ENCODE measurements at places on chromosomes 4 and X.

DNA sequence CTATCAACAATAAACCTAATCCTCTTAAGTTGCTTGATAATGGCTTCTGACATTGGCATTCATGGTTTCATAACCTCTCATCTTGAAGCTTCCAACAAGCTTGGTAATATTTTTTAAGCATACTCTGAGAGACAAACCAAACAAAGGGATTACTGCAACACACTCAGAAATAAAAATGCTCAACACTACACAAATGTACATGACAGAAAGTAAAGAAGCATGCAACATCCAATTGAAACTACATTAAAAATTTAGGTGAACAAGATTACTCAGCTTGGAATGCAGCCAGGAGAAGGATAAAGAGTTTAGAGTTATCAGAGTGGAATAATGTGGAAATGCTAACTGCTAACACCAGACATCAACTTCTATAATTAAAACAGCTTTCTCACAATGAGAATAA lies 1136.6 kb upstream of the PABPC4L start:
- no peak for DNase-seq

DNA sequence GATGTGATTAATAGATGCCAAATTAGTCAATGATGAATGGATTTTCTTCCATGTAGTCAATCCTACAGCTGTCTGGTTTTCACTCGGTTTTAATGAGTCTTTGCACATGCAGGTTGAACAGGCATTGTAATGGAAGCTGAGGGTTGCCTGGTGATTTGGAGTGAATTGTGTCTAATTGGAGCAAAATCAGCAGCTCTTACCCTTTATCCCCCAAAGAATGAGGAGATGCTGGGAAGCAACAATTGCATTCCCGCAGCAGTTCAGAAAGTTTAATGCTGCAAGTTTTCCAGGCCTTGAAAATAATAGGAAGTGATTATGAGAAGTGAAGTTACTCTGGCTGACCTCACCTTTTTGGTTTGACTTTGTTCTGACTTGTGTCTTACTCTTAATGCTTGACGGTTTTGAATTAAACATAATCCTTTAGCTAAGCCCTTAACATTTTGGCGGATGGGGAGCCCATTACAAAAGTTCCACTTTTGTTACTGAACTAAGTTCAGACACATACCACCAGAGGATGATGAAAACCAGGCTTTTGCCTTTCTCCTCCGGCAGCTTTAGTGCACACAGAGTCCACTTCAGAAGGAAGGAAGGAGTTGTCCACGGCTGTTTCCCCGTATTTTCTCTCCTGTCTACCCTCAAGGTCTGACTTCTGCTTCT lies 78.8 kb upstream of the TBC1D9 start:
- no peak for DNase-seq

DNA sequence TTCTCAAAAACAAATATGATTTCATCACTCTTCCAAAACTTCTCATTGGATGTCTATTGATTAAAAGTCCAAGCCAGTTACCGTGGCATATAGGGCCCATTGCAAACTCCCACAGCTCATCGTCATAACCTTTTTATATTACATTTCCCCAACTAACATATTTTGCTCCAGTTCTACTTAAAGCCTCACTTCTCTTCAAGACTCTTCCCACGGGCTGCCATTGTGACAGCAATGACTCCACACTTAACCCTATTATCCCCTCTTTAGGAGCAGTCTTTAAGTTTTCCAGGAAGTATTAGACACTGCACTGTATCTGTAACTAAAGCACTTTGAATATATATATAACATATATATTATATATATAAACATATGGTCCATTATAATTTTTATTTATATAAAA lies 44.5 kb downstream of the DTHD1 start:
- no peak for DNase-seq

DNA sequence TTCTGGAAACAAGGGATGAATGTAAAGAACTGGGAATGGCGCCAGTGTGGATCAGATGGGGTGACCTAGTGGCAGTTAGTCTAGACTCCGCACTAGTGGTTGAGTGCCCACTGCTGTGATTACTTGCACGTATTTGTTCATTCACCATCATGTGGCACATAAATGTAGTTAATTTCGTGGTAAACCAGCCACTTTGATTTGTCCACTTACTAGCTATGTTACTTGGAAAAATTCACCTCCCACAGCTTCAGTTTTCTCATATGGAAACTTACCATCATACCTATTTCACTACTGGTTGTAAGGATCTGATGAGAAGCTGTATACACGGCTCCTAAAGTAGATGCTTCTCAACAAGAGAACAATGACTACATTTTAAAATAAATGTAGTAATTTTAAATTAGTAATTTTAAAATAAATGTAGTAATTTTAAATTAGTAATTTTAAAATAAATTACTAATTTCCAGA lies 394 bp upstream of the DYNLT3 start:
- no peak for DNase-seq

DNA sequence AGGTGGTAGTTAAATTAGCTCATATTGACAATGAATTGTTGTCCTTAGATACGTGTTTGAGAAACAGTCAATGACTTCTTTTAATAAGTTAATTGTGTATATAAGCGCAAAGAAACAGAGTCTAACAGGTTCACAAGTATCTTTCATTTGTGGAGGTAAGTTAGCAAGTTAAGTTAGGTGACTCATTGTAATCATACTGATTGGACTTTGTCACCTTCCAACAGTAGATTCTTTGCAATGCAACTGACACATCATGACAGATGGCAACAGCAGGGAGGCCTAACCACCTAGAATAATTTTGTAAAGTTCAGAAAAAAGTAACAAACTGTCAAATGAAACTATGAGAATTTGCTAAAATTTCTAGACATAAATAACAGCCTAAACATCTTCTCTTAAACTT lies 207.6 kb upstream of the PITX2 start:
- DNase-seq = no peak

GRCh38 chr4:70613306-70614183 lies 15.0 kb upstream of the ENAM start:
- no peak for DNase-seq

GRCh38 chr4:173924561-173924960 lies 358.9 kb downstream of the FBXO8 start:
- DNase-seq = no peak

- DNase-seq = no peak
Measured at GRCh38 chr4:6371271-6371670, 101.1 kb downstream of the PPP2R2C start.

DNA sequence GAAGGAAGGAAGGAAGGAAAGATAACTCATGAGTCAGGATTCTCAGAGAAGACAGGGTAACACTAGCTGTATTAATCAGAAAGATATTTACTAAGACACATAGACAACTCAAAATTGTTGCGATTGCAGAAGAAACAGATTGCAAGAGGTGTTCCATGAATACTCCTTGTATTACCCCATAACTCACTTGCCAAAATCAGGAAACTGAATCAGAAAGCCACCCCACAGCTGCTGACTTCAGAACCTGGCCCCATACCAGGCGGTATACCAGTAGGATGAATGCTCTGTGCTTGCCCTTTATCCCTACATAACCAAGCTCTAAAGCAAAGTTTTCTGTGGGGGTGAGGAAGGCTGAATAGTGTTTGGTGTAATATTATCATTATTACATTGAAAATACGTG lies 468.5 kb downstream of the IQCM start:
- DNase-seq = no peak

DNA sequence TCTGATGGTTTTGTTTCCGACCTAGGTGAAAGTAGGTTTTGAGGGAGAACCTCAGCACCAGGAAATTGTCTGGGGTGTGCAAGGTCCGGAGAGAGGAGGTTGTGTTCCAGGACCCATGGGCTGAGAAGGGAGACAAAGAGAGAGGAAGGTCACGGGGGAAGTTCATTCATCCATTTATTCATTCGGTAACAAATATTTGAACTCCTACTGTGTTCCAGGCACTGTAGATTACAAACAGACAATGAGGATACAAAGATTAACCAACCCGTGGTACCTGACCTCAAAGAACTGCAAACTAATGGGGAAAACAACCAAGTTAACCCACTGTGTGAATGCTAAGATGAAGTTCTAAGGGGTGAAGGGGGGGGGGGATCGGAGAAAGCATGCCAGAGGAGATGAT lies 1.8 kb upstream of the GPC3 start:
- no peak for DNase-seq

DNA sequence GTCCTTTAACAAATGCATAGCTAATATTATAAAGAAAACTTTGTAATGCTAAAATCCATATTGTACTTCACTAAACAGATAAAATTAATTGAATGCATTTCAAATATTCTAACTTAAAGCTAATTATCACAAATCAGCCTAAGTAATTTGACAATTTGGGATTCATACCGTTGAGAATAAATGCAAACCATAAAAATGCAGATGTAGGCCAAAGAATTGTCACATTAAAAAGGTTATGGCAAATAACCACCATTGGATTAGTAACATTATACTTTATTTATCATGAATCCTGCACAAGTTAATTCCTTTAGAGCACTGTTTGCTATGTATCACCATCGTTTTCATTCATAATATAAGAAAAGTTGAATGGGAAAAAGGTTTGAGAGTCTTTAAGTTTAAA lies 301.0 kb downstream of the LDB2 start:
- no peak for DNase-seq

DNA sequence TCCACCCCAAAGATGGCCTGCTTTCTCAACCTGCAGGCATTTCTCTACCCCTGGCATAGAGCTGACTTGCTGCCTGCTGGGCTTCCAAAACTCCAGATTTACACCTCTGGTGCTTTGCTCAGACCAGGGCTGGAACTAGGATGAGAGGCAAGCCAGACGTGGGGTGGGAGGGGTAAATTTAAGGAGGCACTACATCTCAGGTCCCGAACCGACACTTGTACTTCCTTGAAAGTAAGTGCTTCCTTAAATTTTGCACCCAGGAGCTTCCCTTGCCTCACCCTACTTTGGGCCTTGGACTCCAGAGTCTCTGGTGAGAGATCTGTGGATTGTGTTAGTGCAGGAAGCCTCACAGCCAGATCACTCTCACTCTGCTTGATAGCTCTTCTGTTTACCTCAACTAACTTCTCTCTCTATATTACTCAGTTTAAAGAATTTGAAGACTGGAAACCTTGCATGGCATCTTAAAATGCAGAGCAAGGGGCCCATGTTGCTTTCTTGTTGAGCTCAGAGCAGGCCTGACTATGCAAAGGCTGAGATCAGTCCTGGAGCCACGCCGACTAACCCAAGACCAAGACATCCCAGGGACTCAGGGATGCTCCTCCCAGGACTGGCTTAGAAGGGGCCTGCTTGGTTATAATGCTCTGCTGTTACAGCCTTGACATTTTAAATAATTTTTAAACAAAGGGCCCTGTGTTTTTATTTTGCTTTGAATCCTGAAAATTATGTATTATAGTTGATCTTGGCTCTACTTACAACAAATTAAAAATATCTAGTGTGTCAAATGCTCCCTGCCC lies 145.0 kb upstream of the LEF1 start:
- no peak for DNase-seq

DNA sequence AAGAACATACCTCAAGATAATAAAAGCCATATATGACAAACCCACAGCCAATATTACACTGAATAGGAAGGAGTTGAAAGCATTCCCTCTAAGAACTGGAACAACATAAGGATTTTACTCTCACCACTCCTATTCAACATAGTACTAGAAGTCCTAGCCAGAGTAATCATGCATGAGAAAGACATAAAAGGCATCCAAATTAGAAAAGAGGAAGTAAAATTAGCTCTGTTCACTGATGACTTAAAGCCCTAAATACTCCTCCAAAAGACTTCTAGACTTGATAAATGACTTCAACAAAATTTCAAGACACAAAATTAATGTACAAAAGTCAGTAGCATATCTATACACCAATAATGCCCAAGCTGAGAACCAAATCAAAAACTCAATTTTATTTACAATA lies 235.7 kb downstream of the NKX6-1 start:
- no peak for DNase-seq

DNA sequence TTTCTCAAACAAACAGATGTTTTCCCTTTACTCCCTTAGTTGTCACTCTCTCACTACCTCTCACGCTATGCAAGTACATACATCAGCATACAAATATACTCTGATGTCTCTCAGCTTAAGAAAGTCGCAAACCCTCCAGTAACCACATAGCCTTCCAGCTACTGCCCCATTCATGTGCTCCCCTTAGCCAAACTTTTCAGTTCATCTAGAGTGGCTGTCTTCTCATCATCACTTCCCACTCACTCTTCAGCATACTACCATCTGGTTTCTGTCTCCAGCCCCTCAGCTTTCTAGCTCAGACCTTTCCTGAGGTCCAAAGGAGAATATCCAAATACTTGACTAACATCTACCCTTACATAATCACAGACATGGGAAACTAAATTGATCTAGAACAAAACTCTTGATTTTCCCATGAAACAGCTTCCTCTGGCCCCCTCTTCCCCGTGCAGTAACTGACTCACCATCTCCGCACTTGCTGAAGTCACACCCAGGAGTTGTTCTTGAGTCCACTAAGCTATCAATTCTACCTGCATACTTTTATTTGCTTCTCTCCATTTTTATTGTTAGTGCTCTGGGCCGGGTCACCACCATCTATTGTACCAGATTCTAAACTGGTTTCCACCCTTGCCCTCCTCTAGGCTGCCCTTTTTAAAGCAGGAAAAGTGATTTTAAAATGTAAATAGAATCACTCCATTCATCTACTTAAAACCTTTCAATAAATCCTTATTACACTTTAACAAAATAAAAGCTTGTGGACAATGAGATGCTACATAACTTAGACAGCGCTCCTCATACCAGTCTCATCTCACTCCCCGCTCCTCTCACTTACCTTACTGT lies 57.2 kb downstream of the CASP6 start:
- no peak for DNase-seq

DNA sequence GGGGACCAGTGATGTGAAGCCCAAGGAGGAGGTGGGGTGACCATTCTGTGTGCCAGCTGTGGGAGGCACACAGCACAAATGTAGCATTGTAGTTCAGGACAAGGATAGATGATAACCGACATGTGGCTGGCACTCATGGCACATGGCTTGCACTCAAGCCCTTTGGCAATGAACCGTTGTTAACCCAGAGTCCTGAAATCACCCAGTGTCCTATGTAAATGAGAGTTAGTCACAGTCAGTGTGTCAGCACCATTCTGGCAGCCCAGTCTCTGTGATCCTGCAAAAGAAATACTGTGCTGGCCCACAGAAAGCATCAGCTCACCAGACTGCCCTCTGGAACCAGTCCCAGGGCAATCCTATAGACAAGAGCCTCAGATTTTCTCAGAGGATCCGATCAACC lies 339.3 kb downstream of the MID1IP1 start:
- no peak for DNase-seq

- DNase-seq = no peak
Measured at GRCh38 chr4:184251670-184251980, 34.0 kb upstream of the ENPP6 start.

GRCh38 chr4:16217300-16218051 lies 8.8 kb downstream of the TAPT1 start:
- DNase-seq = no peak

- DNase-seq = no peak
Measured at GRCh38 chr4:19300213-19300612, 951.5 kb upstream of the SLIT2 start.

GRCh38 chr4:167581449-167581965 lies 347.2 kb upstream of the SPOCK3 start:
- DNase-seq = no peak

Measured in stimulated activated CD8-positive, alpha-beta memory T cell treated with anti-CD3 and anti-CD28 coated beads, Interleukin-15, amount 100 ng/mL, for 4 hours (primary cell).